ENCODE measurements at places on chromosomes 3 and 15.

DNA sequence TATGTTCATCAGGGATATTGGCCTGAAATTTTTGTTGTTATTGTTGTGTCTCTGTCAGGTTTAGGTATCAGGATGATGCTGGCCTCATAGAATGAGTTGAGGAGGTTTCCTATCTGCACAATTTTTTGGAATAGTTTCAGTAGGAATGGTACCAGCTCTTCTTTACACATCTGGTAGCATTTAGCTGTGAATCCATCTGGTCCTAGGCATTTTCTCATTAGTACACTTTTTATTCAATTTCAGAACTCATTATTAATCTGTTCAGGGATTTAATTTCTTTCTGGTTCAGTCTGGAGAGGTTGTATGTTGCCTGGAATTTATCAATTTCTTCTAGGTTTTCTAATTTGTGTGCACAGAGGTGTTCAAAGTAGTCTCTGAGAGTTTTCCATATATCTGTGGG is 57.0 kb downstream of the STRIT1 start:
- DNase-seq = no peak

- no peak for DNase-seq
Observed at GRCh38 chr3:10956986-10957385, 35.6 kb upstream of the SLC6A1 start.

DNA sequence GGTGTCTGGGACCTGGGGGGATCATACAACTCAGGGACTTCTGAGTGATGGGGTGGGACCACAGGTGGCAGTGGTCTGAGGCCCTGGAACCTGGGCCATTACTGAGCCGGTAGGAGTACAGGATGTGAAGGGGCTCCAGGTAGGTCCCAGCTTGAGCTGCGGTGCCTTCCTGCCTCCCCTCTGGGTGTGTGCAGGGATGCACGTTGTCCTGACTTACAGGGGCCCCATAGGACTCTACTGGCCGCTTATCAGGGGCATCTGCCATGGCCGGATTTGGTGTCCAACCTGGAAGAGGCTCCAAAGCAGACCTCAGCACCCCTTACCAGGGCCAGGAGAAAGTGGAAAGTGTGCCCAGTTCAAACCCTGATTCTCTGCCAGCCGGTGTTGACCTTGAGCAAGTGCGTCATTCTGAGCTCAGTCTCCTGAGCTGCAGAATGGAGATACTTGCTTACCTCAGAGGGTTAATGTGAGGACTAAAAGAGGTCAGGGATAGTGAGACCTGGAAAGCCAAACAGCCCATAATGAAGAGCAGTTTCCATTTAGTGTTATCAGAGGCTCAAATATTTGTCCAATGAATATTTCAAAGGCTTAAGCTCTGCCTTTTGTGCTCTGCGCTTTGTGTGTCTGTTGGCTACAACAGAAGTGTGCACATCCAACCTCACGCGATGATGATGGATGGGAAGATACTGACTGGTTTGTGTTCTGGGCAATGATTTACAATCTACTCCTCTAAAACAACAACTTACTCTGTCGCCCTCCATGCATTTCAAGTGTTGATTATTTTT is 35.4 kb upstream of the ESYT3 start:
- no peak for DNase-seq

DNA sequence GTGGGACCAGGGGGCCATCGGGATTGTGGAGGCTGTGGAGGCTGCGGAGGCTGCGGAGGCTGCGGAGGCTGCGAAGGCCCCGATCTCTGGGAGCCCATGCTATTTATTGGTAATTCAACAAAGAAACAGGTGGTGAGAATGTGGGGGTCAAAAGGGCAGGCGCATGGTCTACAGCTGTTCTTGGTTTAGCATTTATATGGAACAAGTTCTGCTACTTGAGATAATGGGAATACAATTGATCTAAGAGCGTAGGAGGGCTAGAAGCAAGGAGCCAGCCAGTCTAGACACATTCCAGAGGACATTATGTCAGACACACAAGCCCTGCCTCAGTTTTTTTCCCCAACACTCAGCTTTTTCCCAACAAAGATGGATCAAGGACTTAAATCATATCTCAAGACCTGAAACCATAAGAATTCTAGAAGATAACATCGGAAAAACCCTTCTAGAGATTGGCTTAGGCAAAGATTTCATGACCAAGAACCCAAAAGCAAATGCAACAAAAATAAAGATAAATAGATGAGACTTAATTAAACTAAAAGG is 20.1 kb downstream of the C3orf80 start:
- no peak for DNase-seq

- DNase-seq = no peak
Observed at GRCh38 chr3:114071786-114072185, 15.2 kb downstream of the QTRT2 start.

- DNase-seq = no peak
Observed at GRCh38 chr15:38216763-38217162, 35.9 kb upstream of the SPRED1 start.

GRCh38 chr3:112699436-112699978 is 58.6 kb upstream of the CCDC80 start:
- no peak for DNase-seq

DNA sequence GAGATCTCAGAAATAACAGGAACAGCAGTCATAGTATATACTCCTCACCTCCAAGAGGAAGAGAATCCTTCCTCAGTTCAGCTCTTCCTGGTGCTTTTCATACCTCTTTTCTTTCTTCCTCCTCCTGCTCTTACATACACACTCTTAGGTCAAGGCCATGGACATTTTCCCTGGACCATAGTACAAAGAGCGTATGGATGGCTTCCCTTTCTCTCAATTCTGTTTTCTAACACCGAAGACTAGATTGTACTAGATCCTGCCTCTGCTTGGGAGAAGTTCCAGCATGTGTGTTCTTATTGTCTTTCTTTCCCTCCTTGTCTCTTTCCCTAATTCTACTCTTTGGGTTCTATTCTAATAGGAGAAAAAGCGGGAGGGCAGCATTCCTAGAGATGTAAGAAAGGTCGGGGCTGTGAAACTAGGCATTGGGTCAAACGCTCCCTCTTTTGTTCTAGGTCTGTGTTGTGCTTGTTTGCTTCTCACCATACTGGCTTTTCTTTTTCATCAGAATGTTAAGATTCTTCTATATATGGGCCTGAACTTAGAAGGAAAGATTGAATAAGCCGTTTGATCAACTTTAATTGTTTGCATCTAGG is 77.4 kb downstream of the VPS8 start:
- no peak for DNase-seq

GRCh38 chr3:124766113-124767095 is 36.2 kb downstream of the UMPS start:
- no peak for DNase-seq

DNA sequence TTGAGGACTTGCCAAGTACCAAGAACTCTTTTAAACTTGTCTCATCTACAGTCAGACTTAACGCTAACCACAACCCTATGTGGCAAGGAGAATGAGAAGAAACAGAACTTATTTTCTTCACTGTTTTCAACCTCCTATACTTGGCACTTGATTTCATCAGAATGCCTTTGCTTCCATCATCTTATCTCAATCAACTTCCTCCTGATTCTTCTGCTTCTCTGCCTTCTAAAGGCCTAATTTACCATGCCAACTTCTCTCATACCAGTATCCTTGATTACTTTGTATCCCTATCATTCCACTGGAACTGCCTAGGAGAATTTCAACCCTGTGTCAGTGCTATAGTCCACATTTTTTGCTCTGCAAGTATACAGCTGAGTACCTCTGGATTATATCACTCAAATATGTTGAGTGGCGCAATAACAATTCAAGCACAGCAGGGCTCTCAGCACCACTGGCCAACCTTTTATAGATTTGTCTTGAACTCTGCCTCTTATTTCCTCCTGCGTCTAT is 413.6 kb downstream of the ROBO1 start:
- no peak for DNase-seq

- no peak for DNase-seq
Observed at GRCh38 chr3:141360888-141361598, 7.3 kb upstream of the ZBTB38 start.

DNA sequence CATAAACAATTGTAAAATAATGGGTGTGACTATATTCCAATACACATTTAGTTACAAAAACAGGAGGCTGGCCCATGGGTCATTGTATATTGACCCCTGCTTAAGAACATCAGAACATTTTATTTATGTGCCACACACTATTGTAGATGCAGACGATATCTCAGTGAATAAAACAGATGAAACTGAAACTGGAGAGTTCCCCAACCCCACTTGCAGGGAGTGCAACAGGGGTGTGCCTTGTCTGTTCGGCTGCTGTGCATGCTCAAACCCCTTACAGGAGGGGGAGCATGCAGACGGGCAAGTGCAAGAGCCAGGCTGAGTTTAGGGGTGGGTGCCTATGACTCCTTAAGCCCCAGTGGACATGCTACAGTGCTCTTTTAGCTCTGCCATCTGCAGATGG is 509.6 kb downstream of the IGSF11 start:
- DNase-seq = no peak

- DNase-seq = no peak
Observed at GRCh38 chr3:147267434-147267833, 138.9 kb downstream of the ZIC4 start.

GRCh38 chr3:184467171-184467570 is 87.3 kb downstream of the CHRD start:
- DNase-seq = no peak

- no peak for DNase-seq
Observed at GRCh38 chr3:30112902-30113484, 493.4 kb upstream of the TGFBR2 start.

DNA sequence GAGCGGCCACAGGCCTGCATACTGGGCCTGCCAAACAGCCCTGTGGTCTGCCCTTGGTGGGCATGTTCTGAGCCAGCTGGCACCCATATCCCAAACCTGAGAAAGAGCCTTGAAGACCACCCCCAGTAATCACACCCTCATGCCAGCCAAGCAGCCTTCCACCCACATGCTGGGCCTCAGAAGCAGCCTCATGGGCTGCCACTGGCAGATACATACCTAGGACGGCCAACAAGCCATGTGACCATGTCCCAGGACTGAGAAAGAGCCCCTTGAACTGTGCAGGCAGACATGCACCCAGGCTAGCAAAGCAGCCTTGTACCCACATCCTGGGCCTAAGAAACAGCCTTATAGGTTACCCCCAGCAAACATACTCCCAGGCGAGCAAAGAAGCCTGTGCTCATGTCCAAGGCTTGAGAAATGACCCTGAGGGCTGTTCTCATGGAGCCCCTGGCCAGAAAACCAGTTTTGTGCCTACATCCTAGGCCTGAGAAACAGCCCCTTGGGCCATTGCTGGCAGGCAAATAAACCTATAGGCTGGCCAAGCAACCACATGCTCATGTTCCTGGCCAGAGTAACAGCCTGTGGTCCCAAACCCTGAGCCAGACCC is 24.9 kb downstream of the TUBGCP5 start:
- no peak for DNase-seq

- no peak for DNase-seq
Observed at GRCh38 chr15:98900356-98900755, 107.2 kb downstream of the PGPEP1L start.

- DNase-seq = no peak
Observed at GRCh38 chr15:72169921-72170611, 27.5 kb downstream of the GRAMD2A start.

GRCh38 chr3:171806200-171807128 is 3.8 kb downstream of the PLD1 start:
- DNase-seq = no peak

DNA sequence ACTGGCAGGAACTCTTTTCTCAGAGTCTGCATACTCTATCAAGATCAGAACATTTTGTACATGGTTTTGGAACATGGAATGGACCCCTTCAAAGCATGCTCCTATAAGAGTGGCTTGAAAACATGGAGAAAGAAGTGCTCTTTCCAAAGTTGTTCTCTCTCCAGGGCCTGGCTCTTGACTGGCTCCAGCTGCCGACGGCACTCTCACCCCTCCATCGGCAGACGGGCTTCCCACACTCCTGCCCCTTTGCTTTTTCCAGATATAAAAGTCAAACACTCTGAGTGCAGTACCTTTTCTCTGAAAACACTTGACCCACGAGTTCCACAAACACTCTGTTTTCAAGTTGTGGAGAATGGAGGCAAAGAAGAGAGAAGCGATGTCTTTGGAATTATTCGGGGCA is 72.5 kb upstream of the ONECUT1 start:
- DNase-seq = no peak

- no peak for DNase-seq
Observed at GRCh38 chr15:88391700-88392099, 75.5 kb downstream of the MRPL46 start.

- DNase-seq = no peak
Observed at GRCh38 chr15:63291507-63291906, 14.1 kb downstream of the APH1B start.

GRCh38 chr3:158668506-158668905 is 3.9 kb downstream of the LXN start:
- no peak for DNase-seq

DNA sequence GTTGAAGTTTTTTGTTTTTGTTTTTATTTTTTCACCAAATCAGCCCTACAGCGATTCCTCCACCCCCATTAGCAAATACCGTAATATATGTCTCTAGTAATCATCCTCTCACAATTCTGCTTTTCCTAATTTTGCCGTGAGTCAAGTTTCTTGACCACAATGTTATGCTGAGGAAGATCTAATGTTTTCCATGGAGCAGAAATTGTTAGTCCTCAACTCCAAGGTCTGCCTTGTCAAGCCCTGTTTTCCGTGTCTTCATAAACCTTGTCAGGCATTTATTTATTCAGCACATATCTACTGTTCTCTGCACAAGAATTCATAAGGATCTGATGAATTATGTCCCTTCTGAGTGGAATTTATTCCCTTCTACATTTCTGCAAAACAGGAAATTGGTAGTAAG is 372.8 kb downstream of the RBMS3 start:
- DNase-seq = no peak

DNA sequence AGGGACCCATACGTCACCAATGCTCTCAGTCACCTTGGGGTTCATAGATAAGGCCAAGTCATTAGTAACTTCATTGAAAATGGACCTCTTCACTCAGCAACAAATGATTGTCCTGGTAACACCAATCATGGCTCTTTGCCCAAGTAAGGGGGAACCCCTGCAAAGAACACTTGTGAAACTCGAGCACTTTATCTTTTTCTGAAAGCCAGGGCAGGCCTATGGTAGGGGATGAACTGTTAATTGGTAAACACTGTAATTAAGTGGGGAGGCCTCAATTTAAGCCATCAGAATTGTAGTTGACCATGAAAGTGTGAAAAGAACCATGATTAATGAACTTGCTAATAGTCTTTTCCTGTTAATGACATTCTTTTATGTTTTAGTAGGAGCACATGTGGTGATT is 73.3 kb downstream of the ABHD5 start:
- DNase-seq = no peak

DNA sequence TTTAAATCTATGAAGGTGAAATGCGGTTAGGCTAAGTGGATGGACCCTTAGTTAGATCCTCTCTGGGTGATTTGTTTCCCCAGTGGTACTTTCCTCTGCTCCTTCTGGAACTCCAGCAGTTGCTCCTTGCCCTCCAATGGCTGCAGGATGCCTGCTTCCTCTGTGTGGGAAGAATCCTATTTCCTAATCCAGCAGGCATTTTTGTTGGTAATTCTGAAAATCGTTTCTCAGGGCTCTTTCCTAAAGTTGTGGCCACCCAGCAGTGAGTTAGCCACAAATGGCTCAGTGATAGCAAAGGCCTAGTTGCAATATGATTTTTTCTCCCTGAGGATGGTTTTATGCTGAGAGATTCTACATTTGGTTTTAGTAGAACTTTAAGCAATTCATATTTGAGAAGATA is 332.3 kb upstream of the C2CD4B start:
- DNase-seq = no peak

Measured in stimulated activated CD4-positive, alpha-beta T cell treated with anti-CD3 and anti-CD28 coated beads, Interleukin-2, amount 100 ng/mL, for 24 hours (primary cell).